ENCODE measurements at places on chromosomes 16 and 17.

GRCh38 chr16:84451781-84452180, 52.7 kb downstream of the MEAK7 start:
- no peaks in the 10 kb centered on the region for H3K27me3 ChIP-seq
- no peak for DNase-seq
- H3K27ac ChIP-seq: no peak overlapping the region
- no peaks in the 10 kb centered on the region for H3K36me3 ChIP-seq
- no peak overlapping the region for H3K4me3 ChIP-seq
- no peaks in the 10 kb centered on the region for H3K4me1 ChIP-seq

GRCh38 chr16:67685388-67686112, 18.9 kb downstream of the C16orf86 start:
- no peak for DNase-seq
- peaks cover 19% of the 10 kb centered on the region for H3K36me3 ChIP-seq
- H3K27ac ChIP-seq: no peak overlapping the region
- peaks cover 3% of the 10 kb centered on the region for H3K4me1 ChIP-seq
- no peak overlapping the region for H3K4me3 ChIP-seq

- H3K27ac ChIP-seq: no peak overlapping the region
- H3K27me3 ChIP-seq: peaks cover 15% of the 10 kb centered on the region
- H3K4me1 ChIP-seq: no peaks in the 10 kb centered on the region
- no peaks in the 10 kb centered on the region for H3K36me3 ChIP-seq
- no peak for DNase-seq
Measured at GRCh38 chr17:327971-328370, 24.6 kb downstream of the RPH3AL start.

DNA sequence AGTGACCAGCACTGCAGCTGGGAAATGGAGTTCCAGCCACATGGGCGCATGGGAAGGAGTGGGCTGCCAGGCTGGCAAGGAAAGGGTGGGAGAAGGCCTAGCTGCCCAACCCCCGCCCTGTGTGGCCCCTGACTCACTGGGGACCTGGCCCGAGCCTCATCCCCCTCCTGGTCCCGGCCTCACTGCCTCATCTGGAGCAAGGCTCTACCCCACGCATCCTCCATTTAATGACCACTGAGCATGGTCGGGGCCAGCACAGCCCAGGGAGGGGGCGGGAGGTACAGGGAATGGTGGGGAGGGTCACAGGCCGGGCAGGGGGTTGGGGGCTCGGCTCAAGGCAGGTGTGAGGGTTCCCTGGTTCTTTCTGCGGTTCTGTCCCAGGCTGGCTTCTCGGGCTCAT, 16.1 kb downstream of the SPNS2 start:
- no peaks in the 10 kb centered on the region for H3K36me3 ChIP-seq
- H3K4me1 ChIP-seq: peaks cover under 1% of the 10 kb centered on the region
- no peak overlapping the region for H3K27ac ChIP-seq
- H3K4me3 ChIP-seq: no peak overlapping the region
- no peak for DNase-seq
- no peaks in the 10 kb centered on the region for H3K27me3 ChIP-seq

DNA sequence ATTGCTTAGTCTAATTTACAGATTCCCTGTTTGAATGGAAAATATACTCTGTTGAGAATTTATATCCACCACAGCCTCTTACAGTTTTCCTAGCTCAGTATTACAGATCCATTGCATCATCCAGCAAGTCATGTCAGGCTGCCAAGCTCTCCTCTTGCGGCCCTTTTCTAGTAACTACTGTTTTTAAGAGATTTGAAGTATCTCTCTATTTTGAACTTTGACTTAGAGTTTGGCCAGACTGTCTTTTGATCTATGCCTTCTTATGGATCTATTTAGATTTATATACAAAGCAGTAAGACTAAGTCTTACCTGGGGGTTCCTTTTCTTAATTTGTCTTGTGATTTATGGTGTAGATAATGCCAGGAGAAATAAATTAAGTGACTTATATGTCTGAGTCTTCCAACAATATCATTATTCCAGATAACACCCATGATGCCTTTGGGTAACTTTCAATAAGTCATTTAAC, 53.1 kb upstream of the ABCC11 start:
- no peaks in the 10 kb centered on the region for H3K27me3 ChIP-seq
- H3K27ac ChIP-seq: no peak overlapping the region
- no peak overlapping the region for H3K4me3 ChIP-seq
- DNase-seq: no peak
- peaks cover 61% of the 10 kb centered on the region for H3K36me3 ChIP-seq

GRCh38 chr16:14502256-14502875, 127.7 kb downstream of the PARN start:
- H3K27me3 ChIP-seq: no peaks in the 10 kb centered on the region
- H3K27ac ChIP-seq: no peak overlapping the region
- peaks cover 19% of the 10 kb centered on the region for H3K4me1 ChIP-seq
- no peak for DNase-seq
- no peak overlapping the region for H3K4me3 ChIP-seq

GRCh38 chr16:85072947-85073346, 39.3 kb downstream of the CIBAR2 start:
- no peak for DNase-seq
- no peak overlapping the region for H3K4me3 ChIP-seq
- no peak overlapping the region for H3K27ac ChIP-seq
- no peaks in the 10 kb centered on the region for H3K27me3 ChIP-seq
- no peaks in the 10 kb centered on the region for H3K4me1 ChIP-seq

DNA sequence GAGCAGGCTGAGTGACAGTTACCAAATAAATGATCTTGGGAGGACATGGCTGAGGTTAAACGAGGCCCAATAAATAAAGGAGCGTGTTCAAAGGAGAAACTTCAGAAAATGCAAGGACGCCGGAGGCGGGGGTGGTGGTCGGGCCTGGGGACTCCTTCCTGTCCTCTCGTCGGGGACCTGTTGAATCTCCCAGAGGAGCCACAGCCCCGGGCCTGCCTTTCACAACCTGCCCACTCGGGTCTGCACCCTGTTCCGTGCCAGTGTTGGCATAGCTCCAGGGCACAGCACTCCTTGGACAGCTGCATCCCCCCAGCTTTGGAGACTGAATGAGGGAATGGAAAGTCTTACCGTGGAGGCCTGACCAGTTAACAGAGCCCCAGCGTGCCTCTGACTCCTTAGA, 8.1 kb upstream of the TBX4 start:
- peaks cover 51% of the 10 kb centered on the region for H3K27me3 ChIP-seq
- H3K27ac ChIP-seq: no peak overlapping the region
- H3K36me3 ChIP-seq: no peaks in the 10 kb centered on the region
- no peak for DNase-seq
- H3K4me3 ChIP-seq: no peak overlapping the region

- peaks cover 6% of the 10 kb centered on the region for H3K4me1 ChIP-seq
- H3K36me3 ChIP-seq: no peaks in the 10 kb centered on the region
- no peak for DNase-seq
- peaks cover 10% of the 10 kb centered on the region for H3K27me3 ChIP-seq
- H3K4me3 ChIP-seq: no peak overlapping the region
Measured at GRCh38 chr16:54140057-54140787, 146.4 kb downstream of the IRX3 start.

- H3K4me1 ChIP-seq: peaks cover 22% of the 10 kb centered on the region
- H3K4me3 ChIP-seq: peak overlapping the region; percentile 63
- no peaks in the 10 kb centered on the region for H3K27me3 ChIP-seq
- peaks cover 44% of the 10 kb centered on the region for H3K36me3 ChIP-seq
- peak overlapping the region; percentile 58 for H3K27ac ChIP-seq
Measured at GRCh38 chr17:7912927-7913524, 3.1 kb downstream of the RNF227 start.

- peaks cover 22% of the 10 kb centered on the region for H3K4me1 ChIP-seq
- no peak for DNase-seq
- H3K4me3 ChIP-seq: no peak overlapping the region
- H3K27me3 ChIP-seq: no peaks in the 10 kb centered on the region
Measured at GRCh38 chr17:60656499-60656898, 21.2 kb upstream of the BCAS3 start.

DNA sequence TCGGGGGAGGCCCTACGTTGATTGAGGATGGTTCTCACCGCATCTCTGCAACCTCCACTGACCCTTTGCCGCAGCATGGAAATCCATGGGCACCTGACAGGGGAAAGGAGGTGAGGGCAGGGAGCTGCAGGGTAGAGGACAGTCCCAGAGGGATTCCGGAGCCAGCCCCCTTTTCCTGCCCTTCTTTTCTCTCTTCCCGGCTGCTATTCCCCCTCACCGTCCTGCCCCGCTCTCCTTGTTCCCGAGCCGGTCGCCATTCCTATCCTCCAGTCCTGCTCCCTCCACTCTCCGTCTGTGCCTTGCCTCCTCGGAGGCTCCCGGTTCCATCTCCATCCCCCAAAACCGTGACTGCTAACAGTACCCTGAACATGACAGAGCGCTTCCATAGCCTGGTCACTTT, 4.8 kb downstream of the SPATA32 start:
- no peak overlapping the region for H3K27ac ChIP-seq
- H3K27me3 ChIP-seq: no peaks in the 10 kb centered on the region
- no peak for DNase-seq
- H3K4me1 ChIP-seq: peaks cover 45% of the 10 kb centered on the region
- H3K4me3 ChIP-seq: no peak overlapping the region
- peaks cover 22% of the 10 kb centered on the region for H3K36me3 ChIP-seq

- H3K4me1 ChIP-seq: peaks cover 51% of the 10 kb centered on the region
- H3K36me3 ChIP-seq: peaks cover 67% of the 10 kb centered on the region
- peak overlapping the region; percentile 88 for H3K27ac ChIP-seq
Measured at GRCh38 chr17:80877729-80878303, 113.8 kb upstream of the CHMP6 start.

DNA sequence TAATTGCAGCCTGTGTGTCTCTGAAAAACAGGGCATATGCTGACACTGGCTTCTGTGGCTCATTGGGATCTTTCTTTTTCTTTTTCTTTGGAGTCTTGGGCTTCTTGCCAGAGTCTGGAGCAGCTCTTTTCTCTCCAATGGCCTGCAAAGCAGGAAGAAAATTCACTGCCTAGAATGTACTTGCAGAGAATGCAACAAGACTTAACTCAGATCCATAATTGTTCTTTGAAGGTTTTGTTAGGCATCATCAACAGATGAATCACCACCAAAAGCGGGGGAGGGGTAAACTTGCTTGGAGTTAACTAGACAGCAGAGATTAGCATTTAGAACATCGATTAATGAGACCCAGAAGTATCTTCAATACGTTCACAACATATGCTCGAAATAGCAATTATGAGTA, 100.9 kb downstream of the TOX3 start:
- H3K27me3 ChIP-seq: no peaks in the 10 kb centered on the region
- no peak overlapping the region for H3K4me3 ChIP-seq
- no peaks in the 10 kb centered on the region for H3K4me1 ChIP-seq
- H3K27ac ChIP-seq: no peak overlapping the region
- no peaks in the 10 kb centered on the region for H3K36me3 ChIP-seq

DNA sequence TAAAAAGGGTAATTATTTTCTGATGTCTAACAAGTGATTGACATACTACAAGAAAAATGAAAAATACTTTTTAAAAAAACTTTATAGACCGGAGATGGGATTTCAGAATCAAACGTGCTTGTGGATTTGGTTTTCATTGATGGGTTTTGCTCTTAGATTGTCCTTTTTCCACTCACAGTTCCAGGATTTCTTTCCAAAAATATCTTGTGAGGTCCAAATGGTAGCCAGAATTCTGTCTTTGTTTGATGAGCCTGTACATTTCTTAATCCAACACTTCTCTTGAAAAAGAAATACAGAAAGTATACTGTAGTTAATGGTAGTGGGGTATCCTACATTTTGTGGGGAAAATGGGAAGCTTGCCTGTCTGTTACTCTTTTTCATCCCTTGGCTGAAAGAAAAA, 329.3 kb downstream of the KCNJ2 start:
- no peak for DNase-seq
- H3K36me3 ChIP-seq: no peaks in the 10 kb centered on the region
- no peaks in the 10 kb centered on the region for H3K4me1 ChIP-seq
- no peak overlapping the region for H3K4me3 ChIP-seq

DNA sequence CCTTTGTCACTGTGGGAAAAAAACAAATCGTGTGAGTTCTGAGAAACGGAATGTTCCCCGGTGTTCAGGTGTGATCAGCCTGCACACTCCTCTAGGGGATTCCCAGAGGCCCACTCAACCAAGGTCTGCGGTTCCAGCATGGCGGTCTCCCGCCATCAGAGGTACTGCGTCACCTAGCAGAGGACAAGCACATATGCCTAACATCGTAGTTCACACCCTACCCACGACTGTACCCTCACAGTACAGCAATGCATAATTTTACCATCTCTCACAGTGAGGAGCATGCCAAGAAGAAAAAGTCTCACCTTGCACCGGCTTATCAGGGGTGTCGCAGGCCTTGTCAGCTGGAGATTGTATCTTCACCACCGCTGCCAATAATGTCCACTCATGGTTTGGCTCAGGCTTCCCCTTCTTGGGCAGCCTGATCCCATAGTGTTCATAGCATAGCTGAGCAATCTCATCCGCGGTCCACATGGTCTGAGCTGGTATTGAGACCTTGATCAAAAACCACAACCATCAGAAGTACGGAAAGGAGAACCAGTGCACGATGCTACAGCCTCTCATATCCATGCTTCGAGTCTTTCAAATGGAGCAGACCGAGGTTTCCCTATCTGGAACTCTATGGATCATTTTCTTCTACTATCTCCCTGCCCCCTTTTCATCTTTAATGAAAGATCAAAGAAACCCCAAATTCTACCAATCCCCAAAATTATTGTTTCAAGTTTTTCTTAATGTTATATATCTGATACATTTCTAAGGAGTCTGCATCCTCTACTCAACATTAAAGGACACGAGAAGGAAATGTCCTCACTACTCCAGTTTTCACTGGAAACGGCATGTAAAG, 2.5 kb downstream of the ADAT1 start:
- peaks cover 38% of the 10 kb centered on the region for H3K4me1 ChIP-seq
- H3K27ac ChIP-seq: no peak overlapping the region
- H3K4me3 ChIP-seq: no peak overlapping the region
- no peaks in the 10 kb centered on the region for H3K27me3 ChIP-seq

- H3K27me3 ChIP-seq: no peaks in the 10 kb centered on the region
- no peak overlapping the region for H3K4me3 ChIP-seq
- no peak for DNase-seq
- H3K36me3 ChIP-seq: peaks cover 56% of the 10 kb centered on the region
- H3K4me1 ChIP-seq: peaks cover 52% of the 10 kb centered on the region
Measured at GRCh38 chr17:2195729-2196128, 107.9 kb downstream of the SMG6 start.

- H3K36me3 ChIP-seq: no peaks in the 10 kb centered on the region
- H3K4me3 ChIP-seq: no peak overlapping the region
- no peak overlapping the region for H3K27ac ChIP-seq
- no peak for DNase-seq
- H3K4me1 ChIP-seq: no peaks in the 10 kb centered on the region
- H3K27me3 ChIP-seq: peaks cover 8% of the 10 kb centered on the region
Measured at GRCh38 chr17:45761957-45762565, 22.1 kb upstream of the CRHR1 start.

GRCh38 chr16:4358831-4359561, 7.9 kb upstream of the PAM16 start:
- H3K27ac ChIP-seq: no peak overlapping the region
- H3K4me3 ChIP-seq: no peak overlapping the region

DNA sequence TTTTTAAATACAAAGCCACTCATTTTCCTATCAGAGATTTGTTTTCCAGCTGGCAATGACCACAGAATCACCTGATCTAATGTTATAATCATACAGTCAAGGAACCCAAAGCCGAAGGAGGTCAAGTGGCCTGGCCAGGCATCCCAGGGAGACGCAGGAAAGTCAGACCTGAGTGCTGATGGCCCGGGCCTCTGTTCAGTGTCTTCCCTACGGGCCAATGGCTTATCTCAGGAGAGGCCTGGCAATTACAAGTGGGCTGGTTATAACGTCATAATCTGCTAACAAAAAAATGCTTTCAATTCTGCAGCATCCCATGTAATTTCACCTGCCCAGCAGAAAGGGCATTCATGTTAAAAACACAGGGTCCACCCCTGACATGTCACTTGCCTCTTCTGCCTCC, 43.5 kb downstream of the ARHGAP17 start:
- peaks cover 64% of the 10 kb centered on the region for H3K36me3 ChIP-seq
- peaks cover 27% of the 10 kb centered on the region for H3K4me1 ChIP-seq
- DNase-seq: no peak
- H3K4me3 ChIP-seq: no peak overlapping the region

GRCh38 chr16:72588551-72588950, 416.6 kb upstream of the PMFBP1 start:
- peaks cover 3% of the 10 kb centered on the region for H3K4me1 ChIP-seq
- no peak overlapping the region for H3K27ac ChIP-seq
- no peak overlapping the region for H3K4me3 ChIP-seq

Measured in activated T-helper 2 cell treated with anti-CD3 and anti-CD28 coated beads, Interferon-gamma antibody, Interleukin-2, Interleukin-4, amounts not matched to agents 10 μg/mL and 5 μg/mL and 100 μg/mL, durations not matched to agents 14 hours and 24 hours and 36 hours (primary cell).